Mesothelial cell of epicardium (in vitro differentiated cells): ENCODE measurements at places on chromosomes 13 and 19. TPM values are rescaled to one million over a fixed set of nuclear protein-coding genes. Genes with fewer than 3 reads are reported as not detected.
A peak's percentile ranks its signal among the peaks of the same experiment; 100 is the strongest.

DNA sequence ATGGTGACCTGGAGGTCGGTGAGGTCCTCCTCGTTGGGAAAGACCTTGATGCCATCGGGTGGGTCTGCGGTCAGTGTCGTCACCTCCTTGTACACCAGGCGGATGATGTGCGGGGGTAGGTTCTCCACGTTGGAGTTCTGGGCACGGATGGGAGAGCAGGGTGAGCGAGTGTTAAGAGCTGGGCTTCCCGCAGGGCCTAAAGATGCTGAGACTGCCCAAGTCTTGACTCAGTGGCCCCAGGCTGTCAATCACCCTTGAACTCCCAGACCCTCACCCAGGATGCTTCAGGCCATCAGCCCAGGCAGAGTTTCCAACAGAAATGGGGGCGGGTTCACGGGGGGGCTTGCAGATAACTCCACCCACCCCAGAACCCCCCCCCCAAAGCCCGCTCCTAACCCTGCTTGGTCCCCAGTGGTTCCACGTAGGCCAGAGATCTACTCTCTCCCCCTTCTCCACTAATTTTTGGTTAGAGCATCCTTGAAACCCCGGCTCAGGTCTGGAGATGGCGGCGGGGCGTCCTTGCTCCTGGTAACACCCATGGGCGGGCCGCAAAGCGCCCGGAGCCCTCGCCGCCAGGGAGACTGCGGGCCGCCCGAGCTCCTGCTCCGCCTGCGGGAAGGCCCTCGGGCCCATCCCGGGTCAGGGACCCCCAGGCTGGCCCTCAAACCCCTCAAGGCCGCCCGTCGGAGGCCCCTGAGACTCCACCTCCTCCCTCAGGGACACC is 600 bp downstream of the UBE2S start:
- DNase-seq, result no peak

- no peak for DNase-seq
Observed at GRCh38 chr19:38055010-38055409, 148.0 kb downstream of the SIPA1L3 start.

DNA sequence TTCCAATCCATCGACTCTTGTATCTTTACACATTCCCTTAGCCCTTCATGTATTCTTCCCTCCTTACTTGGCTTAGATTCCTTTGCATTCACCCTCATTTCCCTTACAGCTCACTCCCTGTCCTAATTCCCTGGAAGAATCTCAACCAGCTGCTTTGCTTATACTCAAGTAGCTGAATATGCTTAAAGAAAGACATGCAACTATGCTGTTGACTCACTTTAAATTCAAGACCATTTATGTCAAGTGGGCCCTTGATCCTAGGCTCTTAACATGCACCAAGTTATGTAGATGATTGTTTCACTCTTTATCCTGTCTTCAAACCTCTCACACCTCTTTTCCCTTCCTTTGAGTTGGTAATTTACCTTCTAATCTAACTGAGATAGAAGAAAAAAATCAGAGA is 7.4 kb downstream of the CCDC122 start:
- no peak for DNase-seq

CPAMD8 gene
- total RNA-seq, result 38.8 to 43.0 TPM (median 40.9 TPM) in 3 replicates

SLC8A2 gene
- total RNA-seq, result 2.2 to 3.7 TPM (median 2.5 TPM) in 3 replicates

KANK3 gene
- total RNA-seq, result 1.8 to 2.3 TPM (median 2.1 TPM) in 3 replicates

DNA sequence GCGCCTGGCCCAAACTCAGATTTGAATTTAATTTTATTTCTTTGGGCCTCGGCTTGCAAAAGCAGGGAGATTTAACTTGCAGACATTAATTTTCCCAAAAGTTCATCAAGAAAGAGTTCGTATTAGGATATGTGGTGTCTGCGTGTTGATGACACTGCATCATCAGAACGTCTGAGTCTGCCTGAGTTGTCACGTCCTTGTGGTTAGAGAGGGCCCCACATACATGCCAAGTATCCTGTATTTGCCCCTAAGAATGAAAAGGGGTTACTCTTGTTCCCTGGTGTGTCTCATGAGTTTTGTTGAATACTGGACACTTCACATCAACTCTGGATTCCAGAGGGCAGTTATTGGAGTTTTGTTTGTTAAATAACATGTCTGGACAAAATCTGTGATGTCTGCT is 5.6 kb upstream of the TEX29 start:
- DNase-seq, result no peak

- no peak for DNase-seq
Observed at GRCh38 chr13:26486550-26486949, 70.9 kb upstream of the WASF3 start.

GRCh38 chr19:8461891-8462290 is 17.1 kb downstream of the HNRNPM start:
- DNase-seq, result no peak

TMEM221 gene
- total RNA-seq, result 4.8 to 6.0 TPM (median 5.1 TPM) in 3 replicates

MAP4K1 gene
- 3.9 to 5.6 TPM (median 4.9 TPM) in 3 replicates for total RNA-seq

GRCh38 chr19:35557539-35558399 is 5.7 kb downstream of the ATP4A start:
- peak; percentile 70 for DNase-seq

- DNase-seq, result no peak
Observed at GRCh38 chr19:43553656-43554055, 20.7 kb downstream of the ZNF575 start.

FGF14 gene
- total RNA-seq, result 0.02 TPM in 1 of 3 replicates, not detected in the others

UPK1A gene
- 1.8 to 2.3 TPM (median 2.0 TPM) in 3 replicates for total RNA-seq
